ENCODE measurements at places on chromosomes 11 and 22. TPM values are rescaled to one million over a fixed set of nuclear protein-coding genes. Genes with fewer than 3 reads are reported as not detected.

KRTAP5-8 gene
- 0.48 TPM for total RNA-seq

- H3K4me1 ChIP-seq = peaks cover 23% of the 10 kb centered on the region
- no peak overlapping the region for H3K4me3 ChIP-seq
- H3K36me3 ChIP-seq = no peaks in the 10 kb centered on the region
- no peak for DNase-seq
- no peaks in the 10 kb centered on the region for H3K27me3 ChIP-seq
- peak overlapping the region; percentile 67 for H3K27ac ChIP-seq
Measured at GRCh38 chr11:6638429-6638828, 17.2 kb downstream of the DCHS1 start.

- no peak for DNase-seq
- H3K27ac ChIP-seq = no peak overlapping the region
- H3K4me3 ChIP-seq = no peak overlapping the region
Measured at GRCh38 chr11:80733790-80734189, 1293.0 kb upstream of the TENM4 start.

DGCR8 gene
- 34.3 TPM for total RNA-seq

DNA sequence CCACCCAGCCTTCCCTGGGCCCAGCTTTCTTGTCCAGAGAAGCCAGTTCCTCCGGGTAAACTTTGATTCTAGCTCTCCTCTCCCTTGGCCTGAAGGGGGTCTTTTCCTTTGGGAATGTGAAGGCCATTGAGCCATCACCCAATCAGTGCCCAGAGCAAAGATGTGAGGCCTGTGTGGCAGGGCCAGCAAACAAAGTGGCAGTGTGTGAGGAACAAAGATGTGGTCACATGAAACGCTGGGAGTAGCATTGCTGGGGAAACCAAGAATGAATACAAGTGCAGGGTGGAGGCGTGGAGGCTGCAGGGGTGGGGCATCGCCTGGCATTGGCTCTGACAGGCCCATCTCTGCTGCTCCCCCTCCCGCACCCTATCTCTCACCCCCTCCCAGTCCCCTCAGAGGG is 91.9 kb upstream of the BID start:
- H3K36me3 ChIP-seq = no peaks in the 10 kb centered on the region
- H3K4me3 ChIP-seq = no peak overlapping the region
- H3K27ac ChIP-seq = peak overlapping the region; percentile 74
- no peaks in the 10 kb centered on the region for H3K27me3 ChIP-seq

GRCh38 chr11:10581481-10582019 is 13.1 kb upstream of the LYVE1 start:
- no peaks in the 10 kb centered on the region for H3K27me3 ChIP-seq
- peak; percentile 13 for DNase-seq
- H3K4me3 ChIP-seq = no peak overlapping the region
- no peaks in the 10 kb centered on the region for H3K36me3 ChIP-seq
- peaks cover 3% of the 10 kb centered on the region for H3K4me1 ChIP-seq
- H3K27ac ChIP-seq = peak overlapping the region; percentile 33

- no peaks in the 10 kb centered on the region for H3K36me3 ChIP-seq
- no peaks in the 10 kb centered on the region for H3K27me3 ChIP-seq
- H3K4me1 ChIP-seq = no peaks in the 10 kb centered on the region
Measured at GRCh38 chr11:132101881-132102280, 731.5 kb downstream of the NTM start.

- H3K4me1 ChIP-seq = peaks cover 4% of the 10 kb centered on the region
- no peaks in the 10 kb centered on the region for H3K27me3 ChIP-seq
- H3K27ac ChIP-seq = no peak overlapping the region
- no peaks in the 10 kb centered on the region for H3K36me3 ChIP-seq
Measured at GRCh38 chr11:64156235-64157011, 9.5 kb downstream of the MACROD1 start.

- no peak overlapping the region for H3K4me3 ChIP-seq
- H3K36me3 ChIP-seq = no peaks in the 10 kb centered on the region
- H3K27me3 ChIP-seq = no peaks in the 10 kb centered on the region
- peaks cover 11% of the 10 kb centered on the region for H3K4me1 ChIP-seq
Measured at GRCh38 chr11:101470419-101470818, 113.4 kb downstream of the TRPC6 start.

GRCh38 chr22:35947794-35948425 is 80.7 kb downstream of the RBFOX2 start:
- no peaks in the 10 kb centered on the region for H3K4me1 ChIP-seq
- no peak overlapping the region for H3K27ac ChIP-seq
- no peak for DNase-seq
- H3K4me3 ChIP-seq = no peak overlapping the region
- H3K27me3 ChIP-seq = no peaks in the 10 kb centered on the region

DNA sequence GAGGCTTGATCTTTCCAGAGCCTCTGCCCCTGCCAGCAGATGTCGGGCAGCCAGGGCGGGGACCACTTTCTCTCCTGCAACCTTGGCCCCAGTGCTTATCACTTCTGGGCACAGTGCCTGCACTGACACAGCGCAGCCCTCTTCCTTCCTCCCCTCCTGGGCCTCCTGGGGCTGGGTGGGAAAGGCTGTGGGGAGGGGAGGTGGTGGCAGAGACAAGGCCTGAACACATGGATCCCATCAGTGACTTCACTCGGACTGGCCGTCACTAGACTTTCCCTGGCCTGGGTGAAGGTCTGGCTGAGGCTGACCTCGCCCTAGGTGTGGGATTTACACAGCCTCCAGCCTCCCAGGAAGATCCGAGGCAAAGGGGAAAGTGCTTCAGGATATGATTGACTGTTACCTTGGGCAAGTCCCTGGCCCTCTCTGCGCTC is 68.1 kb downstream of the LRRC32 start:
- peaks cover 56% of the 10 kb centered on the region for H3K4me1 ChIP-seq
- DNase-seq = peak; percentile 82
- no peak overlapping the region for H3K4me3 ChIP-seq

- no peak overlapping the region for H3K4me3 ChIP-seq
- H3K36me3 ChIP-seq = no peaks in the 10 kb centered on the region
- H3K27me3 ChIP-seq = no peaks in the 10 kb centered on the region
- DNase-seq = no peak
- H3K4me1 ChIP-seq = no peaks in the 10 kb centered on the region
- H3K27ac ChIP-seq = no peak overlapping the region
Measured at GRCh38 chr11:132082566-132082965, 712.2 kb downstream of the NTM start.

DNA sequence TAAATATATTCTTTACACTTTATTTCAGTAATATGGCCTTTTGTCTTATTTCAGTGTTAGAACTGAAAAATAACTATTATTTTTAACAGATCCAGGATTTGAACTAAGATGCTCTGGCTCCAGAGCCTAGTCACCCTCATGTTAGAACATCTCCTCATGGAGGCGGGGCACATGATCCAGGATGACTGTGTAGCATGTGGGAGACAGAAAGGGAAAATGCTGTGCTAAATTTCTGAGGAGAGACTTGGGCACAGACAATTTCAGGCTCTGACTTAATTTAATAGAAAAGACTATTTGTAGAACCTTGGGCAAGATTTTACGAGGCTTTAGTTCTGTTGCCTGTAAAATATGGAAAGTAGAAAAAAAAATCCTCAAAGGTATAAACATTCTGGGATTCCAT is 24.1 kb downstream of the CTSC start:
- H3K27ac ChIP-seq = no peak overlapping the region
- no peaks in the 10 kb centered on the region for H3K36me3 ChIP-seq
- no peak overlapping the region for H3K4me3 ChIP-seq
- H3K4me1 ChIP-seq = peaks cover 42% of the 10 kb centered on the region
- H3K27me3 ChIP-seq = no peaks in the 10 kb centered on the region
- no peak for DNase-seq

DNA sequence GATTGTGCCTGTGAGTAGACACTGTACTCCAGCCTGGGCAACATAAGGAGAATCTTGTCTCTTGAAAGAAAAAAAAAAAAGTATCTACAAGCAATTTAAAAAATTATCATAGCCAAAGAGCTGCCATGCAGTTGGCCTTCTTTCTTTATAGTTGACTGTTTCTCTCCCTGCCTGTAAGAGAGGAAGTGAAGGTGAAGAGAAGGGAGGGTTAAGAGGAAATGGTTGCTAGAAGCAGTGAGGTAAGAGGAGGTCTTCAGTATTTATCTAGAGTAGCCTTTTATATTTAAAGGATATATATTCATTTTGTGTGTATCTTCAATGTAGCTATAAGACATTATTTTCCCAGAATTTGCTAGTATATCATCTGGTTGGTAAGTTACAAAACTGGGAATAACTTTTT is 217.9 kb downstream of the TMEM135 start:
- H3K27ac ChIP-seq = peak overlapping the region; percentile 45
- H3K4me3 ChIP-seq = no peak overlapping the region
- no peak for DNase-seq
- H3K36me3 ChIP-seq = no peaks in the 10 kb centered on the region

OR56A1 gene
- total RNA-seq = not detected

NRIP3 gene
- total RNA-seq = 1.9 TPM

Measured in transverse colon (tissue), 4 donors.